Left cardiac atrium (tissue), 4 donors: ENCODE measurements at places on chromosomes 5 and 9. TPM values are rescaled to one million over a fixed set of nuclear protein-coding genes. Genes with fewer than 3 reads are reported as not detected.

GRCh38 chr9:107260437-107261081 lies 22.5 kb upstream of the RAD23B start:
- no peak for DNase-seq

TMOD1 gene
- 142 TPM for total RNA-seq

CXXC5 gene
- 33.4 TPM for total RNA-seq

DNA sequence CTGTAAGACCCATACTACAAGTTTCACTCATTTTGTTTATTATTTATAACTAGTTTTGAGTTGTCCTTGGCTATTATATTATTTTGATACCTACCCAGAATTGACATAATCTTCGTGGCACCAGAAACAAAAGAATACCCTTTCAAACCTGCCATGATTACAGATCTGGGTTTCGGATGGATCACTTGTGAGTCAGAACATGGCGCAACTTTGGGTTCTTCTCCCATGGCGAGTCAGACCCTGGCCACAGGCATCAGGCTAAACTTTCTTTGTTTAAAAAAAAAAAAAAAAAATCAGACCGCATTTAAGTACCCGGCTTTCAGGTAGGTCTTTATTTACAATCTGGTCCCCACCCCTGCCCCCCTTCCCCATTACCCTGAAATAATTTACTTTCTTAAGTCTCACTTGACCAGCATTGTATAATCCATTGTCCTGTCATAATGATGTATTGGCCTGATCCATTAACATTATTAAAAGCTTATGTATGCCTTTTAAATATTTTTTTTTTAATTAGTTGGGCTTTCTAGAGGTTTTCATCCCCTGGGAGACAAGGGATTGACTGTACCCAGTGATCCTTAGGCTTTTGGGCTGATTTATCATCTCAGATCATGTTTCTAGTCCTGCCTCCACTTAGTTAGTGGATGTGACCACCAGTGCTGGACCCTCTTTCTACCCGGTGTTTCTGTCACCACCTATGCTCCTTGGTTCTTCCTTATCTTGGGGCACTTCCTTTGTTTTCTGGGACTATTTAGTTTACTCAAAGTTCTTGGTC lies 43.9 kb downstream of the F2RL2 start:
- DNase-seq: no peak

DNA sequence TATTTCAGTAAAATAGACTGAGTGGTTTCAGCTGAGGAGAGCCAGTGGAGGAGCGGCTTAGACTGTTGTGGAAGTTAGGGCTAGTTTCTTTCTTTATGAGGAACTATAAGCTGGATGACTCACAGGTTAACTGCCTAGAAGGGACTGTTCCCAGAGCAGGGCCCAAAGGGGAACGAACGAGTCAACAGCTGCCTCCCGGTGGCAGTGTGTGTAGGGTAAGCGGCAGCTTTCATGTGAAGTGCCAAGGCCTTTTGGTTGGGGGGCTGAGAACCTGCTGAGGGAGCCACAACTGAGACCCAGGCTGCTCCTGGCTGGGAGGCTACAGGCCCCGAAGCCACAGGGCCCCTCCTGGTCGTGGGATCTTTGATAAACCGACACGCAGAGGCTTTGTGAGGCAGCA lies 7.0 kb downstream of the SQSTM1 start:
- DNase-seq: no peak

GRCh38 chr5:158082696-158083287 lies 223.8 kb upstream of the CLINT1 start:
- DNase-seq: no peak

DNA sequence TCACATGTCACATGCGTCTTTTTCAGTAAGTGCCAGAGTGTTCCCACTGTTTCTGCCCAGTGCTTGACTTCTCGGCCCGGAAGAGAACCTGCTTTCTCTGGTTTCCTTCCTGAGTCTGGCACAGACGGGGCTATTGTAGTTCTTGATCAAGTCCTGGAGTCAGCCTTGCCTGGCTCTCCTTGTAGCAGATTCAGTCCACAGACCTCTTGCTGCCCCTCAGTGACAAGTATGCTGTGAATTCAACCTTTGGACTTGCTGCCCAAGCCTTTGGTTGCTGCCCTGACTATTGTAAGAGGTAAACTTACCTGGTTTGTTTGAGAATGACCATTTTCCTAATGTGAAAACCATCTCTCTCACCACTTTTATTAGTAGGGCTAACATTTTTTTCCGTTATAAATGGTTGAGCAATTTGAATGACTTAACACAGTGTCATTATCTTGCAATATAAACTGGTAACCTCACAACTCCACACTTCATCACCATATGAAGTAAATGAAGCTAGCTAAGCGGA lies 24.7 kb downstream of the ZBTB34 start:
- no peak for DNase-seq

CAMK2A gene
- 16.3 TPM for total RNA-seq

DNA sequence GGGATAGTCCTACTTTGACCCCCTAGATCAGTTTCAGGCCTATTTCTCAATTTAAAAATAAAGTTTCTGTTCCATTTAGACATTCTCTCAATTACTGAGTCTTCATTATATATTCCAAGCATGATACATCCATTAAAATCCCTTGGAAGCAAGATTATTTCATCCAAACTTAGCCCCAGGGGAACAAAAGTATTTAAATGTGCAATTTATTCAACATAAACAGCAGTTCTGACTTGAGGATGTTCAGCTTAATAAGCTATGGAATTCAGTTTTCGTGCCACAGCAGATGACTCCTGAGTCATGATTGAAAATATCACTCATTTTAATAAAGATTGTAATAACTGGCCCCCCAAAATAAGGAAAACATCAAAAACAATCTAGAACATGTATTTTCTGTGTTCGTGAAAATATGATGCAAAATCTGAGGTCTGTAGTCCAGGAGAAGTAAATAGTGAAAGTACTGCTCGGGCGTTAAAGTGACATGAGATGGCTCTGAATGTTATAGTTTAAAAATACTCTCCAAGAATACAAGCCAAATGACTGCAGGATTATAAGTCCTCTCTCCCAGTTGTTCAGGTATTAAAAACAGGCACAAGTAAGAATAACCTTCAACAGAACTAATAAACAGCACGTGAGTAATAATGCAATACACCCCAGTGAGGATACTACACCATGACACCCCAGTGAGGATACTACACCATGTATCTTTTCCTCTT lies 67.1 kb downstream of the RETREG1 start:
- DNase-seq: no peak

GRCh38 chr5:151222790-151223446 lies 974 bp downstream of the CCDC69 start:
- DNase-seq: peak; percentile 72

DNA sequence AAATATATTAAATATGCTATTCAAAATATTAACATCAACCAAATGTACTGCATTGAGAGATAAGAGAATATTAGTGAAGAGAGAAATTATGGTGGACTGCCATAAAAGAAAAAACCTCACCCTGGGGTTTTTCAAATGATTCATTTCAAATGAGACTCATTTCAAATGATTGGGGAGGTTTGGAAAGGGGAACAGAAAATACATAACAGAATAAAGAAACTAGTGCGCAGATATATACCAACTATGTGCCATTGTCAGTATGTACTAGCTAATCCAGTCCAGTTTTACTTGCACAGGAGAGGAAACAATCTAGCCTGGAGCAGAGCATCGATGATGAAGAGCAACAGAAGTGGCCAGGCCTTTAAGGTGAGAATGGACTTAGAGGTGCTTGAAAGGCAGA lies 651.6 kb upstream of the RORB start:
- no peak for DNase-seq

GRCh38 chr5:67065237-67065636 lies 131.4 kb downstream of the CD180 start:
- no peak for DNase-seq

CAVIN4 gene
- total RNA-seq: 18.6 TPM

GRCh38 chr5:125207856-125208255 lies 461.4 kb upstream of the ZNF608 start:
- no peak for DNase-seq

GRCh38 chr5:15719784-15720183 lies 219.8 kb downstream of the FBXL7 start:
- no peak for DNase-seq

DNA sequence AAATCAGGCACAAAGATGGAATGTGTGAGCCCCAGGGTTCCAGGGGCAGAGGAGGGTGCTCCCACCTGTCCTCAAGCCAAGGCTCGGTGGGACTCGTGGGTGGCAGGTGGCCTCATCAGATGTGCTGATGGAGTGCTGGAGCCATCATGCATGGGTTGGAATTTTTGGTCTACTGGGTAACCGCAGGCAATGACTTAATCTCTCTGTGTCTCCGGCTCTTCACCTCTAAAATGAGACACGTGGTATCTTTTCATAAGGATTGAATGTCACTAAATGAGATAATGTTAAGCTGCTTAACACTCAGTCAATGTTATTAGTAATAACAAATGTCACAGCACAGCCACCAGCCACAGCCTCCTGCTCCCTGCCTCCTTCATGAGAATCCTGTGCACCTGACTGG lies 245.5 kb downstream of the HSPA4 start:
- no peak for DNase-seq

PRLR gene
- 2.1 TPM for total RNA-seq

DNA sequence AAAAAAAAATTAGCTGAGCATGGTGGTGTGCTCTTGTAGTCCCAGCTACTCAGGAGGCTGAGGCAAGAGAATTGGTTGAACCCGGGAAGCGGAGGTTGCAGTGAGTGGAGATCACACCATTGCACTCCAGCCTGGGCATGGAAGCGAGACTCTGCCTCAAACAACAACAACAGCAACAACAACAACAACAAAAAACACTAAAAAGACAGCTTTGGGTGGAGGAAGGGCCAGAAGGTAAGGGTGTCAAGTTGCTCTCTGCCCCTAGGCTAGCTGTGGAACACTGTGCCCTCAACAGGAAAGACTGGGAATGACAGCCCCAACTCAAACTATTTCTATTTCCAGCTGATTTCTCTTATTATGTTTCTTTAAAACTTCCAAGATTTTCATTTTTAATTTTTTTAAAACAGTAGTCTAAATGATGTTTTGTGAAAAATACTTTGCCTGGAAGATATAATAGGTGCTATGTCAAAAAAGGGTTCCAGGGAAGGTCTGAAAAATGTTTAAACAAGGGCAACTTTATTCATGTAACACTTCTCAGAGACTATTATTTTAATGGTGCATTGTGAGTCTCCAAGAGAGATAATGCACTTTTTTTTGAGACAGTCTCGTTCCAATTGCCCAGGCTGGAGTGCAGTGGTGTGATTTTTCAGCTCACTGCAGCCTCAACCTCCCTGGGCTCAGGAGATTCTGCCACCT lies 29.9 kb downstream of the CLINT1 start:
- no peak for DNase-seq

DNA sequence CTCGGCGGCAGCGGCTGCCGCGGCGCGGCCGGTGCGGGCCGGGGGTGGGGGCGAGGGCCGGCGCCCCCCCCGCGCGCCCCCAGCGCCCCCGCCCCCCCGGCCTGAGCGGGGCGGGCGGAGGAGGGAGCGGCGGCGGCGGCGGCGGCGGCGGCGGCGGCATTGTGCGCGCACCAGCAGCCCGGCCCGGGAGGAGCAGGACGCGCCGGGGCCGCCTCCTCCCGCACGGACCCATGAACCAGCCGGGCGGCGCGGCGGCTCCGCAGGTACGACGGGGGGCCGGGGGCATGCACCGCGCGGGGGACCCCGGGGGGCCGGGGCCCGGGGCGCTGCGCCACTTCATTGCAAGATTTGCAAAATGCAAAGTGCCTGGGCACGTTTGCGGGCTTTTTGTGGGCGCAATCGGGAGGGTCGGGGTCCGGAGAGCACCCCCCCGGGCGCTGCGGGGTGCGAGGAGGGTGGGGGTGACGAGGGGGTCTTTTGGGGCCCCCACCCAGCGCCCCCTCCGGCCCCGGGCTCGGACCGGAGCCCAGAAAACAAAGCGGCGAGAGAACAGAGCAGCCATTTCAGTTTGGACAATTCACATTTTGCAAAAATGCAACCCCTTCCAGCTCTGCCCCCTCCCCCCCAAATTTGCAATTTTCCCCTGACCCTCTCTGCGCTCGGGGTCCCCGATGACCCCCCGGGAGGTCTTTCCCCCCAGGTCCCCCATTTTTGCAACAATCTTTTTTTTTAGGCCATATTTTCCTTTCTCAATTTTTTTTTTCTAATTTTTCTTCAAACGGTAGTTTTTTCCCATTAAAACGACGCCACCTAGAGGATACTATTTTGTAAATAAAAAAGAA lies at the start of gene ZNF618:
TSS of gene ZNF618 (plus strand) at position 159 of the 842 bp plus-strand sequence. CDS start at position 231, 72 bp downstream.
- peak; percentile 47 for DNase-seq

- no peak for DNase-seq
These were observed 51.3 kb upstream of the MROH2B start for GRCh38 chr5:41122459-41122858.

ARID3C gene
- total RNA-seq: not detected

DNA sequence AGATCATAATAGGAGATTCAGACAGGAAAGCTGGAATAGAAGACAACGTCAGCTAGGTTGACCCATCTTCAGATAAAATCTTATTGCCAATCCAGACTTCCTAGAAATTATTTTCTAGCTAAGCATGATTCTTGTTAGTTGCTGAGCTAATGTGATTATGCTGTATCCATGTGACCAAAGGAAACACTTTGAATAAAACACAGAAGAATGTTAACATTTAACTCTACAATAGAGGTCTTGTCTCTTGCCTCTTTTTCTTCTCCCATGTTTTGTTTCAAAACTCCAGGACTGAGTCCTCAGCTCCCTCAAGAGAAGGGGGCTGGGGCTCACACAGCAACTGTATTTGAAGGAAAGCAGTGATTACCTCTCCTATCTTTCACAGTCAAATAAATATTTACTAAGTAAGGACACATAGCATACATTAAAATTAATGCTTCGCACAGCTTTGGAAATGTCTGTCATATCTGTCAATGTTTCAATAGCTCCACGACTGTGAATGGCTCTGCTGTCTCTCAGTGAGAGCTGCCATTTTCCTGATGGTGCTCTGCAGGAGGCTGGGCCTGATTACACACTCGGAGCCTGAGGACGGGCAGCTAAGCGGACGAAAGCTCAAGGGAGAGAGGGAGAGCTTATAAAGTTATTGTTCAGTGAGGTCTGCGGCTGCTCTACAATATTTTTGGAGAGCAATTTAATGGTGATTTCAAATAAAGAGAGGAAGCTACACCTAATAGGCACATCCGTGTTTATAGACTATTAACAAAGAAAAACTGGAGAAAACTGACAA lies 64.8 kb upstream of the ZNF462 start:
- DNase-seq: no peak

- no peak for DNase-seq
These were observed 98.6 kb downstream of the SPOCK1 start for GRCh38 chr5:137400571-137400970.

GRCh38 chr5:73796164-73797131 lies 170.5 kb downstream of the ARHGEF28 start:
- DNase-seq: peak; percentile 66
